Activated CD4-positive, alpha-beta T cell treated with anti-CD3 and anti-CD28 coated beads for 36 hours (primary cell): ENCODE measurements at places on chromosomes 1 and 21.

- DNase-seq = no peak
Observed at GRCh38 chr1:117565076-117565556, 40.7 kb upstream of the TENT5C start.

- no peak for DNase-seq
Observed at GRCh38 chr1:202590126-202590525, 120.1 kb downstream of the SYT2 start.

DNA sequence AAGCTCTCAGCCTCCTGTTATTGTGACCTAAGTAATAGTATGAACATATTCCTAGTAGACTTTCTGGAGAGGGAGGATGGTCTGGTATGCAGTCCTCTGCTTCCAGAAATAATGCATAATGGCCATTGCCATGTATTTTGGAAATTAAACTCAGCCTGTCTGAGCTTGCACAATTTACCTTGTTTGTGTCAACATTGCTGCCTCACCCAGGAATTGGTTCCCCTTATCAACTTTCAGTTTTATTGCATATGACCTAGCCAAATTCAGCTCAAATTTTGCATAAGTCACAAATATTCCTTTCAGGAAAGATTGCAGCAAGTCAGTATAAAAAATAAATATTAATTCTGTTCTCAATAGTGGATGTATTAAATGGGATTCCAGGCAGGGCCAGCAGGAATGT lies 101.9 kb upstream of the SLC5A9 start:
- DNase-seq = no peak

GRCh38 chr1:181318022-181318857 lies 165.1 kb upstream of the CACNA1E start:
- peak; percentile 27 for DNase-seq

GRCh38 chr1:32816676-32817158 lies 441 bp downstream of the YARS1 start:
- DNase-seq = no peak

GRCh38 chr1:67339623-67340343 lies 32.1 kb downstream of the IL12RB2 start:
- DNase-seq = peak; percentile 67

DNA sequence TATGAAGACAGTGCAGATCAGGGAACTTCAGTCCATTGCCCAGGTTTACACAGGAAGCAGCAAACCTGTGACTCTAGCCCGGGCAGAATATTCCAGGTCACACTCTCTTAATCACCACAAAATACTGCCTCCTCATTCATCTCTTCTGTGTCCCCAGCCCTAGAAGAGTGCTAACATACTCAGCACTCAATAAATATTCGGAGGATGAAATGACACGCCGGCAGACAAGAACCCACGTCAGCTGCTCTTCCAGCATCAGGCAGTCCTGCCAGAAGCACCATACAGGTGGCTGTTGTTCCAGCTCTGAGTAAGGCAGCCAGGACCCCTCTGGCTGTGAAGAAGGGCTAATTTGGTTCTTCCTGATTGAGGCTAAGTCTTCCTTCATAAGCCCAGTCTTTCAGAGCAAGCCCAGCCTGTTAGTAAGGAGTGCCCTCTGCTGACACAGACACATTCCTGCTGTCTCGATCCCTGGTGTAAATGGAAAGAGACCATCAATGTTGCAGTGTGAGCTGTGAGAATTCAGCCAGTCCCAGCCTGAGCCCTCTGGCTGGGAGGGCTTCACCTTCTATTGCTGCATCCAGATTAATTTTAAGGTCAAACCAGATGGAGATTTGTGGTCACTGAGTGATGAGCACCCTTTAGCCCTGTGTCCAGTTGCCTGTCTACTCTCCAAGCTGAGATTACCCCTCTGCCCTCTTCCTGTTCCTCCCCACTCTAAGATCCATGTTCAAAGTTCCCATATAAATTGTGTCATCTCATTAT lies 45.0 kb upstream of the KIRREL1 start:
- DNase-seq = peak; percentile 18

- DNase-seq = no peak
Observed at GRCh38 chr1:8133657-8134430, 107.7 kb upstream of the ERRFI1 start.

DNA sequence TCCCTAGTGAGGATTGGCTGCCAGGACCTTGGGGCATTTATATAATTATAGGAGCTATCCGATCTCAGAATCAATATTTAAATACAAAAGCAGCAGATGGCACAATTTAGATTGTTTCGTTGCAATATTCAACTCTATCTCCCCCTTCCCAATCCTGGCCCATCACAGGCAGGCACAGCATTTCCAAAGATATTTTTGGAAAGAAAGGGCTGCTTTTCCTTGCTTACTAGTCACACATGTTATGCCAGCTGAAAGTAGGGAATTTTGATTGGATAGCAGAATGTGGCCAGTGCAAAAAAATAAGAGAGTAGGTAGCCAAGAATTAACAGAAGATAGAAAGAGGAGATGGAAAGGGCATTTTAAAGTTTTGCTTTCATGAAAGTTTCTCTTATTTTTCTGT lies 37.9 kb downstream of the IL12RB2 start:
- no peak for DNase-seq

DNA sequence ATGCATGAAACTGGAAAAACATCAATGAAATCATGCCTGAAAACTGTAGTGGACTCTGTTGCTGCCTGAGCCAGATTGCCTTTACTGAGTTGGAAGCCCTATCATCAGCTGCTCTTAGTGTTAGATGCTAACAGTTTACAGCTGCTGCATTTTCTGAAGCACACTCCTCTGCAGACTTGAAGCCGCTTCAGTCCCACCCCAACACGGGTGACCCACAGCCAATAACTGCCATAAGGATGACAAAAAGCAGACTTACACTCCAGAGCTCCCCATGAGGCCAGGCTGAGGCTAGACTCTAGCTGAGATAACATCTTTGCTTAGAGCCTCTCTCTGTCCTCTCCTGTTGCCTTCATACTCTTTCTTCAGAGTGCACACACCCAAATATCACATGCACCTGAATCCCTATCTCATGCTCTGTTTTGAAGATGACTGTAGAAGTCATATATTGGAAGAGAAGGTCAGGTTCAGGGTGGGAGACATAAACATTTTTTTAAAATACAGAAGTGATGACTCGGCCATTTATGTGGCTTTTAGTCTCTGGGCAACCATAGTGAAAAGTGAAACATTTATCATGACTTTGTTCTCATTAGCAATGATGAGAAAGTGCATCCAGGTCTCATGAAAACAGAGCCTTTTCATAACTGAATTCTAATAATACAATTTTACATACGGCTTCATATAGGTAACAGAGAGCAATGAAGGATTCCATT lies 161.0 kb downstream of the KCNK2 start:
- DNase-seq = no peak

GRCh38 chr1:167456524-167456923 lies 61.8 kb downstream of the CD247 start:
- DNase-seq = no peak
